Large intestine (tissue), 12 donors: ENCODE measurements at places on chromosomes 6 and 20. TPM values are rescaled to one million over a fixed set of nuclear protein-coding genes. Genes with fewer than 3 reads are reported as not detected.

GRCh38 chr6:71851214-71851613, 35.1 kb upstream of the RIMS1 start:
- no peak for DNase-seq
- no peaks in the 10 kb centered on the region for H3K36me3 ChIP-seq
- H3K4me1 ChIP-seq, result no peaks in the 10 kb centered on the region
- H3K27me3 ChIP-seq, result no peaks in the 10 kb centered on the region

DNA sequence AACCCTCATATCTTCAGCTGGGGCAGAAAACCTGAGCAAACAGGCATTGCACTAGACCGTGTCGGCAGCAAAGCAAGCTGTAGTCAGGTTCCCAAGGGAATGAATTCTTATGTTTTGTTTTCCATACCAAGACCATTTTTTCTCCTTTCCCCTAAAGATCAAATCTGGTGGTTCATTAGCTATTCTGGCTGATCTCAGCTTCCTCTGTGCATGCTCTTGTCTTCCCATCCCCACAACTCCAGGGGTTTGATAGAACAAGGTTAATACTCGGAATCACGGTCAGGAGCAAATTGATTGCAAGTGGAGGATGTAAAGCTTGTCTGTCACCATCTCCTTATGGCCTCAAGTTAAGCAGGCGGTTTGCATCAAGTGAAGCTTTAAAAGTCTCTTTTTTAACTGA, 778.8 kb downstream of the KIF16B start:
- H3K36me3 ChIP-seq, result no peaks in the 10 kb centered on the region
- no peak overlapping the region for H3K27ac ChIP-seq
- H3K4me1 ChIP-seq, result no peaks in the 10 kb centered on the region
- DNase-seq, result no peak
- no peaks in the 10 kb centered on the region for H3K27me3 ChIP-seq

DNA sequence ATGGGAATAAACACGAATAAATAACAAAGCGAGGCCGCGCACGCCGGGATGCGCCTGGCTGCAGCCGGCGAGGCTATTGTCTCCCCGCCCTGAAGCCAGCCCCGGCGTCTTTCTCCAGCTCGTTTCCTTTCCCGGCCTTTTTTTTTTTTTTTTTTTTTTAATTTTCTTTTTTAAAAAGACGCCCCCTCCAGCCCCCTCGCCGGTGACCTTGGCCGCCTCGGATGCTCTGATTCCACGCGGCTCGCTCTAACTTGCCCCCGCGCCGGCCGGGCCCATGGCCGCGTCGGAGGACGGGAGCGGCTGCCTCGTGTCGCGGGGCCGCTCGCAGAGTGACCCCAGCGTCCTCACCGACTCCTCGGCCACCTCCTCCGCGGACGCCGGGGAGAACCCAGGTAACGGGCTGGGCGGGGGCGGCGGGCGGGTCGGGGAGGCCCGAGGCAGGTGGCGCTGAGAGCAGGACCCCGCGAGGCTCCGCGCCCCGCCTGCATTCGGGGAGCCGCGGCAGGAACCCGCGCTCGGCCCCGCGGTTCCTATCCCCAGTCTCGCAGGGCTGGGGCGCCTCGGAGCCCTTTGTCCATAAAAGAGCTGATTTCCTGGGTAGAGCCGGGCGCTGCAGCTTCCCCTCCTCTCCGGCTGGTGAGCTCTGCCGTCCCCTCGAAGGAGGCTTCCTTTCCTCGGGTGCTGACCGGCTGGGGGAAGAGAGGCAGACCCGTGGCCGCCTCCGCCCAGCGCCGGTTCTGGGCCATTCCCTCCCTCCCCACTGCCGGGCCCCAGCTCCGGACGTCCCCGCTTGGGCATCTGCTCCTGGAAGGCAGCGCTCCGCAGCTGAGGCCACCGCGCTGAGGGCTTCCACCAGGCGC, 631 bp downstream of the PHACTR3 start:
- no peak for DNase-seq
- no peak overlapping the region for H3K27ac ChIP-seq
- no peaks in the 10 kb centered on the region for H3K4me1 ChIP-seq
- H3K36me3 ChIP-seq, result no peaks in the 10 kb centered on the region

GRCh38 chr6:116047173-116047933, 13.3 kb downstream of the FRK start:
- DNase-seq, result peak; percentile 77
- no peaks in the 10 kb centered on the region for H3K36me3 ChIP-seq
- peak overlapping the region; percentile 67 for H3K27ac ChIP-seq
- no peaks in the 10 kb centered on the region for H3K27me3 ChIP-seq
- H3K4me1 ChIP-seq, result peaks cover 10% of the 10 kb centered on the region

- H3K4me1 ChIP-seq, result no peaks in the 10 kb centered on the region
- H3K27ac ChIP-seq, result no peak overlapping the region
- DNase-seq, result no peak
- no peak overlapping the region for H3K4me3 ChIP-seq
- peaks cover 7% of the 10 kb centered on the region for H3K36me3 ChIP-seq
- H3K27me3 ChIP-seq, result no peaks in the 10 kb centered on the region
These were observed 40.9 kb downstream of the QRSL1 start for GRCh38 chr6:106670236-106670635.

DNA sequence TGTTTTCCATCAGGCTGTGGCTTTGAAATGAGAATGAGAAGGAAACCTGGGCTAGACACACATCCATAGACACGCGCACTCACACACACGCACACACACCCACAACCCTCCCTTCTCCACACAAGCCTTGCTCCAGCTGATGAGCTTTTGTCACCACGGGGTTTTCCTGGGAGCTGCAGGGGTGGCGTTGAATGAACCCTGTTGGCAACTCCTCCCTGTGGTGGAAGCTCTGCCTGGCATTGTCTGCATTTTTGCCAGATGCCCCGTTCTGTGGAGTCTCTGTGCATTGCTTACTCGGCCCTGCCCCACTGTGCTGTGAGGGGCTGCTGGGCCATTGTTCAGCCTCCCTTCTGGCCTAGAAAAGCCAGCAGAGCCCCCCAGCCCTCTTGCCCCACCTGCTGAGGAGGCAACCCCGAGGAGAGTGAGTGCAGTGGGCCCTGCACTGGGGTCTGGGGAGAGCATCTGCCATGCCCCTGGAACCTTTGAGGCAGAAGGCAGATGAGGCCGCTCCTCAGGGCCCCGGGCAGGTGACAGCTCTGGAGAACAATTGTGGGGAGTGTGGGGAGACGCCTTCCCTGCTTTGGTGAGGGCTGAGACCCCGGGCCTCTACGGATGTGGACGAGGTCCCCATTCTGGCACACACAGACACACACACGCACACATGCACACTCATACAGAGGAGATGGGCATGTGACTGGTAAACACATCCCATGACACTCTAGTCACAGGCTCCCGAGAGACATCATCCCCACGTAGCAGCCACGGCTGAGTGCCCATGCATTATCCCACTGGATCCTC, 9.9 kb downstream of the ADIG start:
- H3K36me3 ChIP-seq, result no peaks in the 10 kb centered on the region
- no peak overlapping the region for H3K27ac ChIP-seq
- DNase-seq, result no peak
- no peaks in the 10 kb centered on the region for H3K4me1 ChIP-seq

GRCh38 chr6:68967549-68968300, 332.6 kb downstream of the ADGRB3 start:
- H3K27ac ChIP-seq, result no peak overlapping the region
- no peaks in the 10 kb centered on the region for H3K4me1 ChIP-seq
- no peaks in the 10 kb centered on the region for H3K27me3 ChIP-seq
- no peak overlapping the region for H3K4me3 ChIP-seq

GRCh38 chr20:35253010-35253409, 24.9 kb downstream of the MMP24OS start:
- no peaks in the 10 kb centered on the region for H3K27me3 ChIP-seq
- no peak overlapping the region for H3K4me3 ChIP-seq
- H3K36me3 ChIP-seq, result no peaks in the 10 kb centered on the region
- peaks cover 5% of the 10 kb centered on the region for H3K4me1 ChIP-seq
- no peak overlapping the region for H3K27ac ChIP-seq
- no peak for DNase-seq

DNA sequence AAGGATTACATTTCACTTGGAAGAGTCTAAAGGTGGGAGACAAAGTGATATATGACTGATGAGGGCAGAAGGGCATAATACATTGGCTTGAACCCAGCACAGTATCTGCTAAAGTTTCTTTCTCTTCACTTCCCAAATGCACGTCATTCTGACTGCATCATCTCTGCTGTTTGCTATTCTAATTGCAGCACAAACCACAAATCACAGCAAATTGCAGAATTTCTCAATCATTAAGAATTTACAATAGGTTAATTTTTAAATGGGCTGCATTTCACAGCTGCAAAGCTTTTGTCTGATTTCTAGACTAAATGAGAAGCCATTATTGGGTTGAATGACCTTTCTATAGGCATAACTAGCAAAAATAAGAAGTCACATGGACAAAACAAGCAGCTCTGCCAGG, 337.0 kb downstream of the RNGTT start:
- H3K4me1 ChIP-seq, result no peaks in the 10 kb centered on the region
- no peak overlapping the region for H3K4me3 ChIP-seq
- H3K27ac ChIP-seq, result no peak overlapping the region
- no peaks in the 10 kb centered on the region for H3K27me3 ChIP-seq
- peak; percentile 6 for DNase-seq

The SLC2A4RG gene
- polyA plus RNA-seq, result 61.5 TPM

DNA sequence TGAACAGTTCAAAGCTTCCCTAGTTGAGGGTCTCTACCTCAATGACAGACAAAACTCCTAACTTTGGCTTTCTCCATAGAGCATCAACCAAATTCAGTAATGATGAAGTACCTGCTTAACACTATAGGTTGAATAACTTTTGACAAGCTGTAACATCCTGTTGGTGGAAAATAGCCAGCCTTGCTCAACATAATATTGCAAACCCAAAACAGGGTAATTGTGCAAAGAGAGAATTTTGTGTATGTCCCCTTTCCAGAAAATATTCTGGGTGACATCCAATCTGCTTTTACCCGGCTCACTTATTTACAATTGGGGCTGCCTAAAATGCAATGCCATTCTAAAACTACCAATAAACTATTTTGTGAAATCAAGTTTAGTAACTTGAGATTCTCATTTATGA, 72.8 kb downstream of the ATXN1 start:
- no peak overlapping the region for H3K27ac ChIP-seq
- peaks cover 3% of the 10 kb centered on the region for H3K4me1 ChIP-seq
- no peaks in the 10 kb centered on the region for H3K27me3 ChIP-seq

GRCh38 chr6:37503309-37503965, 3.7 kb upstream of the CCDC167 start:
- H3K27me3 ChIP-seq, result no peaks in the 10 kb centered on the region
- DNase-seq, result no peak
- no peak overlapping the region for H3K4me3 ChIP-seq

- H3K27me3 ChIP-seq, result no peaks in the 10 kb centered on the region
- H3K4me1 ChIP-seq, result no peaks in the 10 kb centered on the region
- no peak overlapping the region for H3K4me3 ChIP-seq
- DNase-seq, result no peak
These were observed 57.4 kb downstream of the GJA10 start for GRCh38 chr6:89951574-89952104.
